Spinal cord (tissue), 10 donors: ENCODE measurements at places on chromosomes 7 and 10. TPM values are rescaled to one million over a fixed set of nuclear protein-coding genes. Genes with fewer than 3 reads are reported as not detected.
A peak's percentile ranks its signal among the peaks of the same experiment; 100 is the strongest.

DNA sequence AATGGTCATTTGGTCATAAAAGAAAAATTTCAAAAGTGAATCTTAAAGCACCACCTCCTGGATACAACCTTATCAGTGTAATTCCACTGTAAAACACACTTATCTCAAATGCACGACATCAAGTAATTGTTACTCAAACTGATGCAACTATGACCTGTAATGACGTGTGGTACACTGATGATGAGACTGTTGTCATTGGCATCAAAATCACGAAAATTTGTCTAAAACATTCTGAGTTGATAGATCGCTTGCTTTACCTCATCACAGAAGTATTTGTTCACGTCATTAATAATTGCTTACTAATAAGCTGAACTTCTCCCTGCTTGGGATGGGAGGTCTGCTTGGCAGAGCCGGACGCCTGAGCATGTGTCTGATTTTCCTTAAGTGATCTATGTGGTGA, 221.8 kb upstream of the KLF6 start:
- DNase-seq, result no peak

GRCh38 chr10:21527598-21528235, 2.2 kb upstream of the SKIDA1 start:
- no peak for DNase-seq

GRCh38 chr7:85612514-85612913, 425.7 kb upstream of the SEMA3D start:
- no peak for DNase-seq

DNA sequence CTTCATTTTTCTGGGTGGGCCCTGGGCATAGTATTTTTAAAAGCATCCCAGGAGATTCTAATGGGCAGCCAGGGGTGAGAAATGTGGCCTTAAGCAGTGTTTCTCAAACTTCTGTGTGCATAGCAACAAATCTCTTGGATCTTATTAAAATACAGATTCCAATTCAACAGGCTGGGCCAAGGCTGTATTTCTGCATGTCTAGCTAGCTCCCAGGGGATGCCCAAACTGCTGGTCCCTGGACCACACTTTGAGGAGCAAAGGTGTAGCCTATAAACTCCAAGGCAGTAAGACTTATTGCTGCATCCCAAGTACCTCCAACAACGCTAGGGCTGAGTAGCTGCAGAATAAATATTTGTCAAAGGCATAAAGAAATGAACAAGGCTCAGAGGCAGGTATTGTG, 292.9 kb upstream of the ZMIZ1 start:
- DNase-seq, result no peak

GRCh38 chr10:71288461-71288860, 30.6 kb upstream of the SLC29A3 start:
- DNase-seq, result no peak

DNA sequence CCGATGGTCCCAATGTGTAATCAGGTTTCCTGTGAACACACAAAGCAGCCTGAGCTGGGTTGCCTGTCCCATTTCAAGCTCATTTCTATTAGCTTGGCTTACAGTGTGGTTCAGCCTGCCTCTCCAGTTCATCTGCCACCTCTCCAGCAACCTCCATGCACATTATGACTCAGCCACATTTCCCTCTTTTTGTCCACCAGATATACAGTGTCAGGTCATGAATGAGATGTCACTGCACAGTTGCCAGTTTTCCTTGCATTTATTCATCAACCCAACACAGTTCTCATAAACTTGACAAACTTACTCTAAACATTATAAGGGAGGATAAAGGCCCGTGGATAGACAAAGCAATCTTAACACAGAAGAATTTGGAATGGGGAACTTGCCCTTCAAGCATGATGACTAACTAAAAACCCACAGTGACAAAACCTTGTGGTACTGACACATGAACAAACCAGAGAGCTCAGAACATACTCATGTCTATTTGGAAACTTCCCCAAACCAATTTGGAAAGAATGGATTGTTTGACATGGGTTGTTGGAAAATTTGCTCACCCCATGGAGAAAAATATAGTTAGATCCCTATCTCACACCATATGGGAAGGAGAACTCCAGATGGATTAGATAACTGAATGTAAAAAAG, 2.5 kb upstream of the CFAP58 start:
- no peak for DNase-seq

The COL17A1 gene
- 0.61 TPM for total RNA-seq

GRCh38 chr7:79781716-79782115, 328.2 kb upstream of the MAGI2 start:
- no peak for DNase-seq

The UCN3 gene
- total RNA-seq, result 0.17 TPM

- no peak for DNase-seq
Observed at GRCh38 chr7:2003451-2003930, 229.3 kb downstream of the MAD1L1 start.

GRCh38 chr10:34465678-34466077, 349.4 kb downstream of the PARD3 start:
- DNase-seq, result no peak

DNA sequence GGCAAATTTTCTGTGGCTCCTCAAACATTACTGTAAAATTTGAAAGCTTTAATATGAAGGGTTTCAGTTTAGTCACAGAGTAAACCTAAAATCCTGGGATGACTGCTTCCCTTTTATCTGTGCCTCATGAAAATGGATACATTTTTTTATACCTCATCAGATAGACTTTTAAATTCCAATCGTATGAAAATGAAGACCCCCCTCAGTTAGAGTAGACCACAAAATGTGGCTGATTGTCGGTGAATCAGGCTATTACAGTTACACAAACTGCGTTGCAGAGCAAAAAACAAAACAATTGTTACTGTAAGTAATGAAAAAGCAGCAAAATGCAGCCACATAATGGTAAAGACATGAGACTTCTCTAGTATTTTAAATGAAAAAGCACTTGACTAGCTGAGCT, 296.2 kb downstream of the CNTNAP2 start:
- DNase-seq, result no peak

- DNase-seq, result no peak
Observed at GRCh38 chr10:117865945-117866344, 180.8 kb downstream of the RAB11FIP2 start.

DNA sequence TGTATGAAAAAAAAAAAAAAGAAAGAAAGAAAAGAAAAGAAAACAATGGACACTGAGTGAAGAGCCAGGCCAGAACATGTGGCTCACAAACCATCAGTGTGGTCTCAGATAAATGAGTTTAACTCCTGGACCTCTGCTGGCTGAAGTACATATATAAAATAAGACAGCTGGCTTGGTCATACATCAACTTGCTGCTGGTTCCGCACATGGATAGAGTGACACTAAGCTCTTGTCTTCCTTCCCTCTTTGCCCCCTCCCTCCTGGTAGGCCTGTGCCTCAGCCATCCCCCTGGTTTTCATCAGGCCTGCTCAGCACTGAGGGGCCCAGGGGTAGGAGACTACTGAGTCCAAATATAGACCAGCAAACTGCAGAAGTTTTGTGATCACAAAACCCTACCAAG, 58.1 kb upstream of the DGKI start:
- peak; percentile 28 for DNase-seq
